Neural crest cell (in vitro differentiated cells): ENCODE measurements at places on chromosomes 3 and 15. TPM values are rescaled to one million over a fixed set of nuclear protein-coding genes. Genes with fewer than 3 reads are reported as not detected.

Gene OIP5
- total RNA-seq, result 25.2 and 26.9 TPM in 2 replicates

Gene MAPK6
- 77.8 and 82.1 TPM in 2 replicates for total RNA-seq

DNA sequence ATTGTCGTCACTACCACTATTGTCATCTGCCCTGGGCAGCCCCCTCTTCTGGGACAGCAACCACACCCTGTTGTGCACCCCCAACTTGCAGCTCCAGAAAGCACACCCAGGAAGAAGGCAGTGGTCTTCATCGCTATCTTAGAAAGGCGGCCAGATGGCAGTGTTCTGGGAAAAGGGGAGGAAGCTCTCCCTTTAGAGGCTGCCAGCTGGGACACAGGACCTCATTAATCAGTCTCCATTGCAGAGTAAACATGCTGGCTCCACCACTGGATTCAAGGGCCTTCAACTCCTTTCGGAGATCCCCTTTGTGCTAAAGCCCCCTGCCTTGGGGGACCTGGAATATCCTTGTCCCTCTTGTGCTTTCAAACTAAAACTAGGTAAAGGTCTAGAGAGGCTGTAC is 199.3 kb upstream of the LINGO1 start:
- no peak for DNase-seq

GRCh38 chr3:42786212-42786611 is 13.2 kb upstream of the CCDC13 start:
- no peak for DNase-seq

GRCh38 chr3:192332386-192333291 is 394.7 kb downstream of the FGF12 start:
- no peak for DNase-seq

DNA sequence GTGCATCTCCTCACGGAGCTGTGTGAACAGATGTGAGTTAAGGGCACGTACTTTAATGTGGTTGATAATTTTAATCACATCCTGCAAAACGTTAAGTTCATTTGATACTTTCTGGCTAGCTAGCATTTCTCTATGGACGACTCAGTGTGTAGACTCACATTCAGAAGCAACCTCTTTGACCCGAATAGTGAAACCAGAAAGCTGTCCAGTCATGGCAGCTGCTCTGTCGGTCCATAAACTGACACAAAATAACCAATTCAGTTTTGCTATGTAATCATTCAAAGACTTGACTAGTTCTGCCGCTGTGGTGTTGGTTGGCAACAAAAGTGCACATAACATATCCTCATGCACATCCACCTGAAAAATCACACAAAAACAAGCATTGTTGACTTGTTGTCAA is 3.7 kb upstream of the GFM1 start:
- no peak for DNase-seq

DNA sequence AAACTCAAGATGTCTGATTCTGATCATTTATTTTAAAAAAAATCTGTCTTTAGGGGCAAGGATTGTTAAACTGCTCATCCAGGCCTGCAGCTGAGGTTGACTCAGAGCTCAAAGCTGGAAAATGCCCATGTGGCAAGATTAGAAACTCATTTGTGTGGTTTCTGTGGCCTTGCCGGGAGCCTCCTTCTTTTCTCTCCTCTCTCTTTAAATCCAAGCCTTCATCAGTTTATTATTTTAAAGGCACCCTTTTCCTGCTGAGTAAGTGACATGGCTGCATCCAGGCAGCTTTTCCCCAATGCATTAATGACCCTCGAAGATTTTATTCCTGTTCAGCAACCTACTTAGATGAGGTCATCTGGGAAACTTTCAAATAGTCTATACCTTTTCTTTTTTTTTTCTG is 221.3 kb upstream of the CDIN1 start:
- DNase-seq, result no peak

- DNase-seq, result no peak
These were observed 56.3 kb upstream of the CSPG5 start for GRCh38 chr3:47634996-47635395.
